ENCODE measurements at places on chromosomes 7 and 10.

GRCh38 chr10:1187151-1187854 lies 131.1 kb downstream of the WDR37 start:
- no peak for DNase-seq

GRCh38 chr10:22629126-22629525 lies 85.3 kb downstream of the PIP4K2A start:
- no peak for DNase-seq

DNA sequence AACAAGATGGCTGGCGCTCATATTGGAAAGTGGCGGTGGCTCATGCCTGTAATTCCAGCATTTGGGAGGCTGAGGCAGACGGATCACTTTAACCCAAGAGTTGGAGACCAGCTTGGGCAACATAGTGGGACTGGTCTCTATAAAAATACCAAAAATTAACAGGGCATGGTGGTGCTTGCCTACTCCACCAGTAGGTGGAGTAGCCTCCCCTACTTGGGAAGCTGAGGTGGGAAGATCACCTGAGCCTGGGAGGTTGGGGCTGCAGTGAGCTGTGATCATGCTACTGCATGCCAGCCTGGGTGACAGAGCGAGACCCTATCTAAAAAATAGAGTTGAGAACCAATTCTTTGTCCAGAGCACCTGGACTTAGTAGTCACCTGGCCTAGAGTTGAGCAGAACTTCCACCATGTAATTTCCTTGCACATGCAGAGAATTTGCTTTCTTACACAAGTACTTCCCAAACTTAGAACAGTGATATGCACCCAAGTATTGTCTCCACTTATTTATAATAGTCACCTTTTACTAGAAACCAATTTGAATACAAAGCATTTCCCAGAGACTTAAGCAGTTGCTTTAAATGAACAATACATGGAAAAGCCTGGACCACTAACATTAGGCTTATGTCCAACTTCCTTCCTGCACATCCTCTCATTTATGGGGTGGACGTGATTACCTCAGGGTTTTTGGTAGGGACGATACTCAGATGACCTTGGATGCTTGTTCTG lies 15.9 kb downstream of the LAMB4 start:
- no peak for DNase-seq

DNA sequence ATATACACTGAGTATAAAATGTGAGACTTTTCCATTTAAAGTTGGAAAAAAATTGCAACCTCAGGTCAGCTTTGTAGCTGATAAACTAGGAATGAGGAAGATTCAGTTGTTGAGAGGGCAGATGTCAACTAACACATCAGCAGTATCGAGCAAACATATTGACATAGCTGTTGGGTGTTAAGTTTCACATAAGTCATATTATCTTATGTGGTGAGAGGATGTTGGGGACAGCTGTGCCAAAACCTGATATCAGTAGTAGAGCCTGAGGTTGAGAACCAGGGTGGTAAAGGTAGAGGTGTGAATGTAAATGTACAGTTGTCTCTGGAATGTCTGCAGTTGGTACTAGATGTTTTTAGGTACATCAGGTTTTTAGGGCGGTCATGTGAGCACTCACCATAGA lies 5.0 kb downstream of the ZRANB1 start:
- no peak for DNase-seq

DNA sequence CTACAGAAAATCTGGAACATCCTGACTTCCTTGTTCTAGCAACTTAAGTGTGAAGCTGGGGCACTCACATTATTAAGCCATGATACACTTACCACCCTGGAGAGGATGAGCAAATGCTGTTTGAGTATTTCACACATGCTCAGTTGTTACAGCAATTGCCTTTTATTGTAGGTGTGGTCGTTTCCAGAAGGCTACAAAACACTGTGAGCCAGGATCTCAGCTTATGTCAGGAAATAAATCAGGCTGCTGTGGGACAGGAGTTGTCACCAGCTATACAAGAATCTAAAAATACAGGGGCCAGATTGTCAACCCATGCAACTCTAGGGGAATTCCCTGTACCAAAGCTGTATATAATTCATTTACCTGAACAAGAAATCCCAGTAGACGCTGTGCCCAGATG lies 273.3 kb upstream of the SP4 start:
- no peak for DNase-seq

DNA sequence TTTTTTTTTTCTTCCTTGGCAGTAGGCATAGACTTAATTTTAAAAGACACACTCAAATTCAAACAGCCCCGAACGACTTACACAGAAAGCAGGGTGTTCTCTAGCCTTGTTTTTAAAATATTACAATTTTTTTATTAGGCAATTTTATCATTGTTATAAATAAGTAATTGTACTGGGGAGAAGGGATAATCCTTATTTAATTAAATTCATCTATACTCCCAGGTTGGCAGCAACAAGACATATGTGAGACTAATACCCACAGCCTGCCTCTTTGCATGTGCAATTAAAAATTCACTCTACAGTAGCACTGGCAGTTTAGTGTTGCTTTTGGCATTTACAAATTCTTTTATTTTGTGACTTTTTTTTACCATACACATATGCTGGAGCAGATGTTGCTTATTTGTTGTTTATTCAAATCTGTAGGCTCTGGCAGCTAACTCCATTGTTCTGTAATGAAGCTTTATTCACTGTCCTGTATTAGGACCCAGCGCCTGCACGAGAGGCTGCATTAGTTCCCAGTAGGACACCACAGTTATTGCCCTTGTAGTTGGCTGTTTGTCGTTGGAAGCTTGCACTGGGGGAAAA lies 84.9 kb upstream of the PPP1R17 start:
- DNase-seq, result no peak

DNA sequence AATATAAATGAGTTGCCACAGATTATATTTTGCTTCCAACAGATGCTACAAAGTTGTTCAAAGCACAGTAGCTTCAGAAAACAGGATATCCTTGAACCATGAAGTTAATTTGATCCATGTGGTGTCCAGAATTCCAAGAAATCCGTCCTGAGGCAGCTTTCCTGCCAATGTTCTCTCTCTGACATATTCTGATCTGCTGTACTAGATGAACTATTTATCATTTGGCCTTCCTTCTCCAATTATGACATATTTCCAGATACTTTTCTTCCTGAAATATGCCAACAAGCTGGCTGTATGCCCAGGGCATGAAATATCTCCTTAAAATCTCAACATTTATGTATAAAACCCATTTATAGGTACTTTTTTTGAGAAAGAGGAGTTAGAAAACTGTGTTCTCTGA lies 141.1 kb downstream of the SPAG6 start:
- no peak for DNase-seq

- DNase-seq, result no peak
Measured at GRCh38 chr7:1290026-1290678, 57.5 kb downstream of the UNCX start.

GRCh38 chr10:43862756-43863155 lies 214.1 kb upstream of the ZNF32 start:
- DNase-seq, result no peak

- DNase-seq, result no peak
Measured at GRCh38 chr10:123303581-123304337, 149.6 kb downstream of the BUB3 start.

- DNase-seq, result no peak
Measured at GRCh38 chr10:122939856-122940543, 14.0 kb downstream of the C10orf88 start.

DNA sequence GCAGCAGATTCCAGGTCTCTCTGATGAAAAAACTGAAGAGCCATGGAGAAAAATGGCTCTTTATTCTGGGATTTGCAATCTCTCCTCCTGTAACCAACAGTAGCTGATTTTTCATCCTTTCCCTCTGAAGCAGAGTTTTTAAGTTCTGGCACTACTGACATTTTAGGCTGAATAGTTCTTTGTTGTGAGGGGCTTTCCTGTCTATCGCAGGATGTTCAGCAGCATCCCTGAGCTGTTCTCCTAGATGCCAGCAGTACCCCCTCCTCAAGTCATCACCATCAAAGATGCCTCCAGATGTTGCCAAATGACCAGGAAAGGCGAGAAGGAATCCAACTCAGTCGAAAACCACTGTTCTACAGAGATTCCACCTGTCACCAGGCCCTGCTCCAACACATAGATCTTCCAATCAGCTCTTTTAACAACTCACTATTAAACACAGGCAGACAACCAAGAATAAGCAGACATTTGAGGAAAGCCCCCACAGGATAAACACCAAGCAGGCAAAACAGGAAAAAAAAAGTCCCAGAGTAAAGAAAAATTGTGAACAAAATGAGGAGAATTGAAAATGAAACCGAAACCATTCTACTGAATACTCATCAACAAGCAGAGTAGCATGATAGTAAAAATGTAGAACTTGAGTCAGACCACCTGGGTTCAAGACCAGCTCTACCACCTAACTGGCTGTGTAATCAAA lies 124.8 kb downstream of the MPP7 start:
- DNase-seq, result no peak

DNA sequence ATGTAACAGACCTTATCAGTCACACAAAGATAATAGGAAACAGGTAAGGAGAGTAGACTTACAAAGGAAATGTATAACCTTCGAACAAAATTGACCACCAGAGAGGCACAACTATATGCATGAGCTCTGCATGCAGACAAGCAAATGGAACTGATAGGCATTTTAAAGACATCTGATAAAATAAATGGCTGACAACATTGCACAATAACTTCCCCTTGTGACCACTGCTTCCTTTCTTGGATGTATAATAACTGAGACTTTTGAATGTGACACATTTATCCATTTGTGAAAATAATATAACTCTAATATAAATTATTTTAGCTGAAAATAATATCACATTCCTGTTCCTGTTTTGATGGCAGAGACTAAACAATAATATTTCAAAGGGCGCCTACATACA lies 654.2 kb upstream of the STEAP1 start:
- DNase-seq, result no peak
